Glomerular endothelial cell (primary cell): ENCODE measurements at places on chromosomes 16 and 17. TPM values are rescaled to one million over a fixed set of nuclear protein-coding genes. Genes with fewer than 3 reads are reported as not detected.

The KRTAP4-9 gene
- not detected in 2 replicates for total RNA-seq

The NPIPA2 gene
- 0.47 and 5.0 TPM in 2 replicates for total RNA-seq

The SLC5A11 gene
- 0.29 TPM in 1 of 2 replicates, not detected in the other for total RNA-seq

The CARD14 gene
- total RNA-seq = 0.12 TPM in 1 of 2 replicates, not detected in the other

The KRTAP9-4 gene
- total RNA-seq = not detected in 2 replicates

The PTX4 gene
- 0.18 TPM in 1 of 2 replicates, not detected in the other for total RNA-seq

The KRT14 gene
- not detected in 2 replicates for total RNA-seq

The SPN gene
- not detected in 2 replicates for total RNA-seq

The NOS2 gene
- 0.18 and 0.44 TPM in 2 replicates for total RNA-seq

The TBC1D3L gene
- total RNA-seq = 3.7 and 9.0 TPM in 2 replicates

The ITGA2B gene
- total RNA-seq = 0.23 and 0.24 TPM in 2 replicates

The ETV4 gene
- total RNA-seq = 14.2 and 22.4 TPM in 2 replicates

The HOXB7 gene
- 39.4 and 44.7 TPM in 2 replicates for total RNA-seq

The SGCA gene
- not detected in 2 replicates for total RNA-seq

The SLFN14 gene
- 0.18 TPM in 1 of 2 replicates, not detected in the other for total RNA-seq

The MT3 gene
- total RNA-seq = not detected in 2 replicates

The KRT20 gene
- not detected in 2 replicates for total RNA-seq

The HCRT gene
- not detected in 2 replicates for total RNA-seq

The LPO gene
- not detected in 2 replicates for total RNA-seq

The PIPOX gene
- total RNA-seq = 1.5 TPM in 1 of 2 replicates, not detected in the other

The DPEP2 gene
- total RNA-seq = 0.23 TPM in 1 of 2 replicates, not detected in the other

The SOX15 gene
- not detected in 2 replicates for total RNA-seq

The CHD9NB gene
- 2.7 and 3.2 TPM in 2 replicates for total RNA-seq
